ENCODE measurements at places on chromosomes 6 and 20.

GRCh38 chr6:34955442-34955841 is 66.4 kb downstream of the ANKS1A start:
- ATAC-seq, result no peak

GRCh38 chr6:158861686-158862381 is 42.7 kb upstream of the EZR start:
- no peak for ATAC-seq

DNA sequence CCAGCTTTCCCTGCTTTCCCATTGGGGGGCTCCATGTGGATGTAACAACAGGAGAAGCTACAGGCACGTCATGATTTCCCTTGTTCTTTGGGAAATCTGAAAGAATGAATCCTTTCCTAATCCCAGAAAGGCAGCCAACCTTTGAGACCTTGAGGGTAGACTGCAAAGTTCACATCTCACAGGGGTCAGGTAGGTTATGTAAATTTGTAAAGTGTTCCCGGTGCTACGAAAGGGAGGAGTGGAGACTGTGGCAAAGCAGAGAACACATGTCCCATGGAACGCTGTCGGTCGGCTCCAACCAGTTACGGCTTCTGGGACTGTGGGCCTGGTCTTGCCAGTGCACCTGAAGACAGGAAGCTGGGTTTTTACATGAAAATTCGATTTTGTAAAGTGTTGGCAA is 85.1 kb downstream of the RSPH3 start:
- no peak for ATAC-seq

- ATAC-seq, result no peak
Observed at GRCh38 chr6:112335736-112336135, 11.4 kb upstream of the RFPL4B start.

DNA sequence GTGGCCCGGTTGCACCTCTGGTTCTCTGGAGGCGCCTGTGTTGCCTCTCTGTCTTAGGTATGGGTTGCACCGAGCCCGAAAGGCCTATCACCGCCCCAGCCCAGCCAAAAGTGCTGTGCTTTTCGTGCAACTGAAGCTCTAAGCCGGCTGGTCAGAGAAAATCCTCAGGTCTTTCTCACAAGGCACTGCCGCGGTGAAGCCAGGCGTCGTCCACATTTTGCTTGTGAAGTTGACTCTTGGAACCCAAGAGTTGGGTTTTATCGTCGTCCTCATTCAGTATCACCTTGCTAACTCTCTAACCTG is 726 bp upstream of the EMILIN3 start:
- ATAC-seq, result no peak

DNA sequence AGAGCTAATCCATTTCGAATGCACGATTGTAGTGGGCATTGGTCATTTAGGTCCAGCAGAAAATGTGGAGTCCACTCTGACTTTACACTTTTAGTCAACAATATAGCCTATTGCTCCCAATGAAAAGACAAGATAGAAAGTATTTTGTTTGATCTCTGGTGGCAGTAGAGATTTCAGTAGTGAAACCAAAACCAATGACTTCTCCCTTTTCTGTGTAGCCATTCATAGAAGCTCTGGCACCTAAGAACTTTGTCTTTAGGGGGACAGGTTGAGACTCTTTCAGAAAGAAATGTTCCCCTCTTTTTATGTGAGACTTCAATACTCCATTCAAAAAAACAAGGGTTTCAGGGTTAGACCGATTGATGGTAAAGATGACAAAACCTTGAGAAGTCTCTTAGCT is 510.8 kb upstream of the POU3F2 start:
- ATAC-seq, result no peak

- no peak for ATAC-seq
Observed at GRCh38 chr6:25659633-25660368, 7.8 kb downstream of the SCGN start.

- no peak for ATAC-seq
Observed at GRCh38 chr6:22102671-22103070, 194.2 kb downstream of the PRL start.
